ENCODE measurements at places on chromosomes 11 and 22. TPM values are rescaled to one million over a fixed set of nuclear protein-coding genes. Genes with fewer than 3 reads are reported as not detected.

FADD gene
- 14.5 TPM for total RNA-seq

C11orf16 gene
- total RNA-seq: not detected

GLYAT gene
- not detected for total RNA-seq

OR2AG2 gene
- not detected for total RNA-seq
